ENCODE measurements at places on chromosomes 1 and 21.

- DNase-seq, result no peak
Observed at GRCh38 chr21:42509244-42509643, 4.4 kb upstream of the SLC37A1 start.

DNA sequence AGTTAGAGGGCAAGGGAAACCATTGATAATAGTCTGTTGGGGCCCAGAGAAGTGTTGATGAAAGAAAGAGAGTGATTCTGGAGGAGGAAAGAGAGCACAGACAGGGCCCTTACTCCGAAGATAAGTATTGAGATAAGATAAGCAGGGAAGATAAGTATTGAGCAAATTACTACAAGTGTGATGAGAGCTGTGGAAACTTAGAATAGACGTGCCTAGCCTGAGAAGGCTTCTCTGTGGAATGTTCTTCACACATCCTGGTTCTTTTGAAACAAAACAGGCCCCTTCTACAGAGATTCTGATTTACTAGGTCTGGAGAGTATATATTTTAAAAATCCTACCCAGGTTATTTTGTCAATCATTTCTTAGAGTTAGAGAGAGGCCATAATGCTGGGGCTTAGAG, 26.4 kb downstream of the FNBP1L start:
- DNase-seq, result no peak

GRCh38 chr1:36738245-36738644, 255.5 kb upstream of the CSF3R start:
- no peak for DNase-seq

- DNase-seq, result no peak
Observed at GRCh38 chr1:25063591-25064416, 133.7 kb upstream of the RUNX3 start.

DNA sequence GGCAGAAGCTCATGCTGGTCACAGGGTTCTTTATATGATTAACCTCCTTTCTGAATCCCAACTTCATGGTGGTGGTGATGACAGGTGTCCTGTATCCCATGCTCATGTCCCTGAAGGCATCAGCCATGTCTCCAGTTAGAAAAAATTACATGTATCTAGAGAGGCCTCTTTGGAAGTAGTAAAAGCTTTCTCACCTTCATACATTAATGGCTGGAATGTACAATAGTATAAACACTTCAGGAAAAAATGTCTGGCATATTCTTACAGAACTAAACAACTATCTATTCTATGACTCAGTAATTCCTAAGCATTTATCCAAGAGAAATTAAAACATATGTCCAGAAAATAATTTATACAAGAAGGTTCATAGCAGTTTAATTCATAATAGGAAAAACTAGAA, 34.0 kb downstream of the ADAM30 start:
- DNase-seq, result no peak

DNA sequence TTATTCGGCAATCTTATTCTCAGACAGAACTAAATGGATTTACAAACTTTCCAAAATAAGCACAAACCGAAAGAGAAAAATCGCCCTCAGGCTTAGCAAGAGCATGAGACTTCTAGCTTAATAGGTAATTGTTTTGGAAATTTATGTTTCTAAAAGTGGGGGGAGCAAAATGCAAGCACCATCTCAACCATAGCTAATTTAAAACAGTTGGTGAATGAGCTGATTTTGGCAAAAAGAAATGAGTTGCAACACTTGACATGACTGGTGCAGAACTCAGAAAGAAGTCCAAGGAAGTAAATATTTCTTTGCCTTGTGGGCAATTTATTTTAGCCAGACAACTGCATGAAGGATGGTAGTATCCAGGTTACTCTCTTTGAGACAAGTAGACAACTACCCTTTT, 71.5 kb upstream of the PTGFR start:
- DNase-seq, result no peak

GRCh38 chr1:181095763-181096184, 7.3 kb downstream of the IER5 start:
- no peak for DNase-seq

GRCh38 chr21:41133874-41134522, 34.0 kb upstream of the BACE2 start:
- DNase-seq, result no peak

- DNase-seq, result no peak
Observed at GRCh38 chr1:50836117-50836516, 124.0 kb downstream of the FAF1 start.

- no peak for DNase-seq
Observed at GRCh38 chr1:201883786-201884185, 4.9 kb upstream of the SHISA4 start.

DNA sequence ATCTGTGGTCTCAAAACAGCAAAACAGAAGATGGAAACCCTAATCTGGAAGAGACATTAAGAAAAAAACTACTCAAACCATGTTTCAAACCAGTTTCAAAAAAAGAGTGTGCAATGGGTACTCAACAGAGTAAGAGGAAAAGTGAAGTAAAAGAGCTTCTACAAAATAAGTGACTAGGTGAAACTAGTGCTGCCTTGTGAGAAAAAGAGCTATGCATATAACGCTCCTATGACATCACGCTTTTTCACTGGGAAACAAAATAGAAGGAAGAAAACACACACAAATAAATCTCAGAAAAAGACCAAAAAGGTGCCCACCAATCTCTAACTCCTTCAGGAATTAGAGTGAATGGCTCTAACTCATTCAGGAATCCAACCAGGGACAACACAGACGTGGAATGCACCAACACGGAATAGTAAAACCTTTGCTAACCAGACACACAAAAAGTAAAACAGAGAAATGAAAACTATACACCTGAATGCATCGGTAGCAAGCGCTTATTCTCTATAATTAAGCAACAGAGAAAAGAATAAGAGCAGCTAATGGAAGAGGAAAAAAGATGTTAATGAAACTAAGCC, 1.3 kb downstream of the FOXJ3 start:
- DNase-seq, result no peak

DNA sequence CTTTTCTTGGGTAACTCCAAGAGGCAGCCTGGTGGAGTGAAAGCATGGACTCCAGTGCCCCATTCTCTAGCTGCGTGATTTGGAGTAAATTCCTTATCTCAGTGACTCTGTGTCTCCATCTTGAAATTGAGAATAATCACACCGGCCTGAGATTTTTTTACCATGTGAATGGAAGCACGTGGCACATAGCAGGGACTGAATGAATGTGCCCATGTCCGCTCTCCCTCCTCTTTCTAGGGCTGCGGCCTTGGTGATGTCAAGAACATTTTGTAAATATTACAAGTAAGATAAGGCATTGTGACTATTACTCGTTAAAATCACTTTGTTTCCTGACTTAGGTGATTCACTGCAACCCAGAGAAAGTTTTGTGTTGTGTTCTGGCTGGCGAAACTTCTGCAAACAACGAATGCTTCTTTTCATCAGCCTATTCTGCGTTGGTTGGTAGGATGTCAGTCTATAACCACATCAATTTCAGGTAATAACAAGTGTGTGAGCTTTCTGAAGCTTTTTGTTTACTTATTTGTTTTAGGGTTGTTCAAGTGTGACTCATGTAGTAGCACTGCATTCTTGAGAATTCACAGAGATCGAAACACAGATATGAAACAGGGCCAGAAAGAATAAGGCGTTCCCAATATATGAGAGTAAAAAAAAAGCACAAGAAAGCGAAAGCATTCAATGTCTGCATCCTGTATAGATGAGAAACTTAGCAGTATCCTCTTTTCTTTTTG, 135.7 kb upstream of the SLC45A1 start:
- no peak for DNase-seq

GRCh38 chr1:147622731-147623130, 47.6 kb downstream of the ACP6 start:
- DNase-seq, result no peak

- no peak for DNase-seq
Observed at GRCh38 chr1:46725736-46726108, 6.8 kb upstream of the EFCAB14 start.

DNA sequence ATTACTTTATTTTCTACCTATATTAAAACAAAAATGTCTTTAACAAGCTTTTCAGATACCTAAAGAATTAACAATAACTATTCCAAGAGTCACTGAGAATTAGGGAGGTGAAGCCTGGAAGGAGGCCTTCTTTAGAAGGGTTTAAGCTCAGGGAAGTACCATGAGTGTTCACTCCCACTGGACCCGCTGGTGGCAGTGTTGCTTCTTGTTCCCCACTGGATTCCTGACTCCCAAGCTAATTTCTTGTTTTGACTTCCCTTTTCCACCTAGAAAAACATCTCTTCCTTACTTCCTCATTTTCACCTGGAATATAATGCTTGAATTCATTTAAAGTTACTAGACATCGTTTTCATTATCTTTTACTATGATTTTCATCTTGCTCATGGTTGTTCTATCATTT, 264.2 kb downstream of the HMCN1 start:
- DNase-seq, result no peak

DNA sequence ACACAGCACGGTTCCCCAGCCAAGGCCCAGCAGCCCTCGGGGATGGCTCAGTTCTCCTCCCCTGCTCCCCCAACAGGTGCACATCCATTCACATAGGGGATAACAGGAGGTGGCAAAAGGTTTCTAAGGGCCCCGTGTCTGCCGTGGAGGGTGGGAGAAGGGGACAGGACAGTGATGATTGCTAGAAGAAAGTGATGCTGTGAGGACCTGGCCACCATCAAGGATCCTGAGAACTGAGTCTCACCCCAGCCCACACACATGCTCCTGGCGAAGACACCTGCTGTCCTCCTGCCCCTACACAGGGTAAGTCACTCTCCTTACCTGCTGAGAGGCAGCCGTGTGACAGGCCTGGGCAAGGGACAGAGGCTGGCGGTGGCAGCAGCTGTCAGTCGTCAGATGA, 54.5 kb downstream of the GNG4 start:
- DNase-seq, result no peak

- no peak for DNase-seq
Observed at GRCh38 chr1:93440706-93441105, 7.2 kb upstream of the FNBP1L start.

- no peak for DNase-seq
Observed at GRCh38 chr1:219323426-219323825, 149.7 kb downstream of the LYPLAL1 start.

GRCh38 chr1:111732718-111733117, 6.5 kb downstream of the INKA2 start:
- DNase-seq, result no peak

DNA sequence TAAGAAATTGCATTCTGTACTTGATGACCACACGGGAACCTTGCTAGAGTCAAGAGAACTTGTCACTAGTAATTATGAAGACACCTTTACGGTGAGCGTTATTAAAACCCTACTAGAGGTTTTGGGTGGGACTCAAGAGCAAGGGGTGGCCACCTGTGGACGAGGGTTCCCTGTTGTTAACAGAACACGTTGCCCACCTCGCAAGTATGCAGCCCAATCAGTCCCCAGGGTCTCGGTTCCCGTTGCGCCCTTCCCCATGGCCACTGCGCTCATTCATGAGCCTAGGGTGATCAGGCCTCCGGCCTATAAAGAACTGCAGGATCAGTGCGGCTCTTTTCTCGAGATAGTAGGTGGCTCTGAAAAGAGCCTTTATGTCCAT, 30.2 kb upstream of the RNF187 start:
- DNase-seq, result no peak
